Smooth muscle cell of the brain vasculature (primary cell): ENCODE measurements at places on chromosomes 2 and 18.

DNA sequence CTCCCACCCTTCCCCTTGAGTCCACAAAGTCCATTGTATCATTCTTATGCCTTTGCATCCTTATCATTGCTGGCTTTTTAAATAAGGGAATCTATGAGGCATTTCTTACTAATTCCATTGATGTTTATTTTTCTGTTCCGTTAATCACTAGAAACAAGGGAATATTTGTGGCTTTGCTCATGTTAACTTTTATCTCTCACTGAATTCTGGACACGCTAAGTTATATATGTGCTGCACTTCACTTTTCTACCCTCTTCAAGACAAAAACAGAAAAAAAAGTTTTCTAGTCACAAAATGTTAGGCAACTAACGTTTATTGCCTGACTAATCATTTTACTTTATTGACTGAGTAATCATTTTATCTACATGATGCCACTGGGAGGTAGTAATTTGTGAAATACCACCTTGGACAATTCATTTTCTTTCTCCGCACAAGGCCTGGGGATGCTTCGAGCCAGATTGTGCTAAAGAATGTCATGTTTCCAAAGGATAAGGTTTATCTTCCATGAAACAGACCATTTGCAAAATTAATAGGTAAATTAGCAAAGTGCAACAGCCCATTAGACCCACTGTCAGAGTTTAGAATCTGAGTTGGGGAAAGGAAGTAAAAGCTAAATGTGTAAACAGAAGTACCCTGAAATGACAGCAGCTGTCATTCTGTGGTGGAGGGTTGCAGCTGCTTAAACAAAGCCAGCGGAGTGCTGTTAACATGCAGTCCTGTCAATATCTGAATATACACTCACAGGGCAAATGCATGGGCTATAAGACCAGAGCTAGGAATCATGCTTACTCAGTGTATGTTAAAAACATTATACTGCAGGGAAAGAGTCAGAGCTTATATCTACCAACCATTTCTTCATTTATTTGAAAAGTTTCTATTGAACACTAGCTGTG, 658.7 kb downstream of the CNTNAP5 start:
- no peak for DNase-seq

DNA sequence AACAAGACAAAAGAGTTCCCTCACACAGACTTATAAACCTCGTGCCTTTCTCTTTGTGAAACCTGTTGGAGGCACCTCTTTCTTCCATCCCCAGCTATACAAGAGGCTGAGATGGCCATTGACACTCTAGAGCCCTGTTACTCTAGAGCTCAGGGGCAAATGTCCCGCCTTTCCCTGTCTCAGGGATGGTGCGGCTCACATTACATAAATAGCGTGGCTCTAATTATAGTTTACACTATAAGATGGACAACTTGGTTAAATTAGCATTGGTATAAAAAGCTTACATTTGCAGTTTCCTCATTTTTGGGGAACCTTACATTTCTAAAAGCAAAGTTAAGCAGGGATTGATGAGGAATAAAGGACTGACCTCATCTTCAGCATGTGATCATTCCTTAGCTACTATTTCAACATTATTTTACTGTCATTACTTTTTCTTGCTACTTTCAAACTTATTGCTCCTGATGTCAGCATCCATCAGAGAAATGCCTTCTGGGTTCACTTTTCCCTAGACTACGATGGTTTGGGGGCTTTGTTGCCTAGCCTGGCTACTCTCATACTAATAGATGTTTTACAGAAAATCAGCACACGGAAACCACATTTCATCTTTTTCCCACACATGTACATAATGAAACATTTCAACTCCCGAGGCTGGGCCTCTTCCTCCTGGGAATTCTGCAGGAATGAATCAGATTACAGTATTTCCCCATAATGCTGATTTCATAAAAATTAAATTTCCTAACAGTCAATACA, 40.4 kb downstream of the FTCDNL1 start:
- DNase-seq, result no peak

DNA sequence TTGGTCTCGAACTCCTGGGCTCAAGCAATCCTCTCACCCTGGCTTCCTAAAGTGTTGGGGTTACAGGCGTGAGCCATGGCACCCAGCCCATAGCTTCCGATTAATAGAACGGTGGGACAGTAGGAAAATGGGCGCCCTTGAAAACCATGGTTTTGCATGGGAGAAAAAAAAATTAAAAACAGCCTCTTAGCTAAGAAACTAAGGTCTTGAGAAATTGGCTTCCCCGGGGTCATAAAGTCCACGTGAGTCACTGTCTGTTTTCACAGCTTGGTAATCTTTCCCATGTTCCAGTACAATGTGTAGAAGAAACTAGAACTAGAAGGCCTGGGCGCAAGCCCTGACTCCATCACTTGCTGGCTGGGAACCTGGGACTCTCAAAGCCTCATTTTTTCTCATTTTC, 20.7 kb downstream of the B3GNT2 start:
- DNase-seq, result peak; percentile 80

- DNase-seq, result no peak
These were observed 11.5 kb downstream of the CD226 start for GRCh38 chr18:69936191-69936558.

GRCh38 chr2:187655001-187655400, 100.8 kb upstream of the TFPI start:
- DNase-seq, result no peak

DNA sequence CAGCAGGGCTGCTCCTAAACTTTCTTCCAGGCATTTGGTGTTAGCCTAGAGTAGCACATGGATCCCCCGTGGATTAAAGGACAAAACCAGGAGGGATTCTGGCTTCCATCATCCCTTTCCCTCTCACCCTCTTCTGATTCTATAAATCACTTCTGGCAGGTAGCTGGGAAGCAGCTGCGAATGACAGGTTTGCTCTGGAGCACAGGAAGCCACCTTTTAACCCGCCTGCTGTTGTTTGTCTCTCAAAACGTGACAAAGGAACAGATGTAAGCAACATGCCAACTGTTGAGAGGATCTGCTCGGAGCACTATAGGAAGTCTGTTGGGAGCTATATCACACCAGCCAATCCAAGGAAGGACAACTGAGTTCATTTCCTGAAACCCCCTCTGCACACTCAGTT, 101.9 kb downstream of the ACTR2 start:
- no peak for DNase-seq

- no peak for DNase-seq
These were observed 133.4 kb upstream of the OSR1 start for GRCh38 chr2:19491796-19492195.

GRCh38 chr2:241092677-241093076, 9.4 kb downstream of the MTERF4 start:
- DNase-seq, result no peak

- DNase-seq, result no peak
These were observed 543.4 kb downstream of the IRS1 start for GRCh38 chr2:226256237-226256636.

- no peak for DNase-seq
These were observed 132.4 kb upstream of the CAVIN2 start for GRCh38 chr2:191979221-191979730.

DNA sequence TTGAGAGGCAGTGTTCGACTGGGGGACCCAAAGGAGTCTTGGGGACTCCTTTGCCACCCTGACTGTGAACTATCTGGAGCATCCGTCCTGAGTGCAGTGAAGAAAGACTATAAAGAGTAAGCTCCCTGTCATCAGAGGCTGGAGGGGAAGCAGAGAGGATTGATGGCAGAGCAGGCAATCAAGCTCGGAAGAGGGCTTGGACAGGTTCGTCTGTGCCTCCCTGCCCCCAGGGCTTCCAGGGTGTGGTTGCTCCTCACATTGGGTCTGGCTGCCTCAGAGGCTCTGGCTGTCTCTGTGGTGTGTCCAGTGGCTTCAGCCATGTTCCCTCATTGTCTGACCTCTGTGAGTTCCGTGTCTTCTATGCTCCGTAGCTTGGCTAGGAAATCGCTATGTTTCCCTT, 13.8 kb upstream of the EN1 start:
- DNase-seq, result no peak

GRCh38 chr18:3447895-3448837, 1.8 kb upstream of the TGIF1 start:
- DNase-seq, result peak; percentile 83

- DNase-seq, result no peak
These were observed 39.4 kb upstream of the AGPS start for GRCh38 chr2:177353187-177353478.

DNA sequence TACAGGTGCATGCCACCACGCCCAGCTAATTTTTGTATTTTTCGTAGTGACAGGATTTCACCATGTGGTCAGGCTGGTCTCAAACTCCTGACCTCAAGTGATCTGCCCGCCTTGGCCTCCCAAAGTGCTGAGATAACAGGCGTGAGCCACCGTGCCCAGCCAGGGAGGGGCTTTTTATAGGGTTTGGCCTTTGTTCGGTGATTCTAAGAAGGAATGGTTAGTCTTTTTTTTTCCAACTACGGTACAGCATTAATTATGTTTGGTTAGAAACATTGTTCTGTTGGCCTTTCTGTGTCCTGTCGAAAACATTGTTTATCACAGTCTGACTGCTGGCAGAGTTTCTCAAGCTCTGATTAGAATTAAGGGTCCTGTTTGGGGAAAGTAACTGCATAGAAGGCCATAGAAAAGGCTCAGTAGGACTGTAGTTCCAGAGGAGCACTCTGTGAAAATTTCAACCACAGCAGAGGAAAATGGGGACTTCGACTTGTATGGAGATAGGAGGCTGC, 19.3 kb upstream of the SMCHD1 start:
- no peak for DNase-seq

DNA sequence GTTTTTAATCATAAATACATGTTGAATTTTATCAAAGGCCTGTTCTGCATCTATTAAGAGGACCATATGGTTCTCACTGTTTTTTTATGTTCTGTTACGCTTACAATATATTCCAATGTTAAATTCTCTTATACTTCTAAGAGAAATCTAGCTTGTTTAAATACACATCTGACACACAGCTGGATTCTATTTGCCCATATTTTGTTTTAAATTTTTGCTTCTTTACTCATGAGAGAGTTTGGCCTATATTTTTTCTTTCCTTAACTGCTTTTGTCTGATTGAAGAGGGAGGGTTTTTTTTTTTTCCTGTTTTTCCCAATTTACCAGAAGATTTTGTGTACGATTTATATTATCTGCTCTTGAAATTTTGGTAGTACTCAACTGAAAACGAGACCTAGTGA, 34.9 kb downstream of the RNF144A start:
- no peak for DNase-seq

DNA sequence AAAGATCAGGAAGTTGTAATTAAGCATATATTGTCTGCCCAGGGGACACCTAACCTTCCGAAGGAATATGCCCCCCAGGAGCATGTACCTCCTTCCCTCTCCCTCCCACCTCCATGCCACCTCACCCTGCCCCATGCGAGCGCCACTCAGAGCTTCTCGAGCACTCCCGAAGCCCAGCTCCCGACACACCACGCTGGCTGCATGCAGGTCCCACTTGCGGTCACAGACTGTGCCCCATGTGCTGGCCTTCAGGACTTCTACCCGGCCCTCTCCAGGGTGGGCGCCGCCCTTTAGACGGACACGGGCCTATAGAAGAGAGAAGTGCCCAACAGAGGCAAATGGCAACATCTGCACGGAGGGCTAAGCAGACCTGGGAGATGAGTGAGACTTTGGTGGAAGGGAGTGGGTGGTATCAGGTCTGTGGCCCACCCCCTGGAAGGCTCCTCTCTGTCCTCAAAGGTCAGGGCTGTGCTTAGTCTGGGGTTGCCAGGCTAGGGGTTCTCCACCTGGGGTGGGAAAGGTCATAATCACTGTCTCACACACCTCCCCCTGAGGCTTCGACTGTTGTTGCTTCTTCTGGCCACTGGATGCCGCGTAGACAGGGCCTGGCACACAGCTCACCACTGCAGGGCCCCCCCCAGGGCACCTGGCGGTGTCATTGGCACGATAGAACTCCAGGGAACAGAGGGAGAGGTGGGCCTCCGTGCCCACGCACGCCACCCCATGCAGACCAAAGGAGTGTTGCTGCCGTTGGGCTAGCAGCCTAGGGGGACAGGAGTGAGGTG, 6.6 kb downstream of the HTRA2 start:
- DNase-seq, result no peak

- no peak for DNase-seq
These were observed 74.0 kb downstream of the IL1R2 start for GRCh38 chr2:102065675-102066252.

DNA sequence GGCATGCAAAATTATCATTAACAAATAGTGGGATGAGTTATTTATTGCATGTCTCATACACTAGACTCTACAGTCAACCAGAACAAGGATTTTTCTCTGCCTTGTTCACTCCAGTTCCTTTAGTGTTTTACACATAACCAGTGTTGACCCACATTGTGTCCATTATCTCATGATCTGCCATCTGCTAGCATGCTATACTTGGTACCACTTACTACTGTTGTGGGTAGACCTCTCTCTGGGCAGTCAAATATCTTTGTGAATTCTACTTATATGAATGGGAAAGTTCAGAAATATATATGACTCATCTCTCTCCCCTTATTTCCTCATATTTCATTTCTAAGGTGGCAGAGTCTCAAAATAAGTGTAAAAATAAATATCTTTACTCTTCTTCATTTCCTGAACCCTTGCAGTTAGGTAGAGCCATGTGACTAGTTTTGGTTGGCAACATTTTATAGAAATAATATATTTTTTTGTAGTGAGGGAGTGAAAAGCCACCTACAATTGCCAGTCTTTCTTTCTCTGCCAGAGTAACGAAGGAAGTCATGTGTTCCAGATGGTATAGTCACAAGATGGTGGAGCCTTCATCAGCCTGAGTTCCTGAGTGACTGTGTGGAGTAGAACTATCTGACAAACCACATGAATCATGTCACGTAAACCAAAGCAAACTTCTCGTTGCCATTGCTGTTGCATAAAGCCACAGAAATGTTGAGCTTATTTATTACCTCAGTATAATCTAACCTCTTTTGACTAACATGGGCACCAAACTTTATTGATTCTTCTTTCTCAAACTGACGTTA, 704.0 kb downstream of the RNF144A start:
- DNase-seq, result no peak

DNA sequence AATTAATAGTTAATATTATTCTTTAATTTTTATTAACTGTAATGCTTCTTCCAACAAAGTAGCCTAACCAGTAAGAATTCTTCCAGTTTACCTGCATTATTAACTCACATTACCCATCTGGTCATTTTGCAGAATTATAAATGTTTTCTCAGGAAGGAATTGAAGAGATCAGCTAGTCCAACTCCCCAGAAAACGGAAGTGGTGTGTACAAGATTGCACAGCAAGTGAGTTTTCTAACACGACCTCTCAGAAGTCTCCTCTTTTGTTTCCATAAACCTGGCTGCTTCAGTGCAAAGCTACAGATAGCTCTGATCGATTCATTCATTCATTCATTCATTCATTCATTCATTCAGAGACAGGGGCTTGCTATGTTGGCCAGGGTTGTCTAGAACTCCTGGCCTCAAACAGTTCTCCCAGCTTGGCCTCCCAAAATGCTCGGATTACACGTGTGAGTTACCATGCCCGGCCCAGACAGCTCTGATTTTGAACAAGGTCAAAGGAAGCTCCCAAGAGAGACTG, 128.8 kb upstream of the REV1 start:
- DNase-seq, result no peak

GRCh38 chr2:89848763-89849368, 1157.4 kb downstream of the RPIA start:
- DNase-seq, result no peak

DNA sequence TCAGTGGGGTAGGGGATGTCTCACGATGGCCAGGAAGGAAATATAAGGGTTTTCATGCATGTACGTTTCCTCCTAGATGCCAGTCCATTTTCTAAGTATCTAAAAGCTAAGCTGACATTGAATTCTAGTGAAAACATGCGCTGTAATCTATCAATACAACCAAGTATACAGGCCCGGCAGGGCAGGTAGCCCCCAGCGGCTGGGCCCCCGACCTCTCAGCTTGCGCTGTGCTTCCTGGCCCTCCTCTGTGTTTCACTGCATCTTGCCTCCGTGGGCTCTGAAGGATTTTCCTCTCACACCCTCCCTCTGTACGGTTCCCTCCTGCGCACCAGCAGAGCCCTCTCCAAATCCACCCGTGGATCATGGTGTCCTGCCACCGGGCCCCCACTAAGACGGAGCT, 524.8 kb downstream of the ZNF516 start:
- DNase-seq, result no peak
